ENCODE measurements at places on chromosomes 4 and X.

DNA sequence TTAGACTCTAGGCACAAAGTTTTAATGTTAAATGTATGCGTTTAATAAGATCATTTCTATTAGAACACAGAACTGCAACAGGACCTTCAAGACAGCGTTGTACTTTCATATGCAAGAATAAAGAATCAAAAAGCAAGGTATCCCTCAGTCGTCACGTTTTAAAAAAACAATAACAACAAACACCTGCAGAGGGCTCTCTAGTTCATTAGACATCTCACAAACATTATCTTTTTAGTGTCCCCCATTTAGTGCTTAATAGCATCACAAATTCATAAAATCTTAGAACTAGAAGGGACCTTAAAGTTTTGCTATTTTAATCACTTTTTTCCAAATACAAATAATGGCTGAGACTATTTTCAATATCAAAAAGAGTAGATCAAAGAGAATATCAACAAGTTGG lies 236.6 kb downstream of the DCHS2 start:
- DNase-seq: no peak

DNA sequence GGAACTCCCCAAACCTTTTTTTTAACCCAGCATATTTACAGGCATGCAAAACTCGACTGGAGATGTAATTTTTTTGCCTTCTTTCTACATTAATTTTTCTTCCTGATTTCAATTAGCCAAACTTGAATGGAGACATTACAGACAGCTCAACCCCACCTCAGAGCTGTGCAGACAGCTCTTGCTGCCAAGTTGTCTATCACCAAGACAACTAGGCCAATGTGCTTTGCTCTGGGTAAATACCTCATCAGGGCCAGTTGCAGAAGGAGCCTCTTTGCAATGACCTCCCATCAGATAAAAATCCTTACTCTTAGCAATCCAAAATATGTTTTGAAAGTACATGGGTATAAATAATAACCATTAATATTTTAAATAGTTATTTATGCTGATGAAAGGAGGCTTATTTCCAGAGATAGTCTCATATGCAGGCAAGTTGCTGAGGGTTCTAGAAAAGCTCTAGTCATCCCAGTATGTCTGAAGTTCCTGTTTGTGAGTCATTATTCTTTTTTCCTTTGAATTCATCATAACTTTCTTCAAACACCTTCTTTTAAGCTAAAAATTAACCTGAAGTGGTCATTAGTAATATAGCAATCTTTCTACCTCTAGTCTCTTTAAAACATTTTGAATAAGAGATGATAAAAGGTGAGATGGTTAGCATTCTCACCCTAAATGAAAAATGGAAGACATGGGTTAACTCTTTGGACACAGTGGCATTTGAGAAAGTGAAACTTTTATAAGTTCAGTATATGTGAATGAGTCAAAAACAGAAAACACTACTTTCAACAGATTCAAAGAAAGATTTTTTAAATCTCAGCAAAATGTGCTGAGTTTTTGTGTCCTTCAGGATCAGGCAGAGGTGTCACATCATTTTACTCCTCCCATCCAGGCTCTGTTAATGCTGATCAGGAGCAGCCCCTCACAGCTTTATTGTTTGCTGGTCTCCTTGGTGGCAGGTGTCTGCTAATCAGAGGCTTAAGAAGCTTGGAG lies 475.5 kb upstream of the FGF16 start:
- no peak for DNase-seq

- no peak for DNase-seq
Observed at GRCh38 chrX:55787063-55787462, 69.5 kb downstream of the RRAGB start.

- no peak for DNase-seq
Observed at GRCh38 chr4:7818399-7818911, 121.2 kb downstream of the AFAP1 start.

DNA sequence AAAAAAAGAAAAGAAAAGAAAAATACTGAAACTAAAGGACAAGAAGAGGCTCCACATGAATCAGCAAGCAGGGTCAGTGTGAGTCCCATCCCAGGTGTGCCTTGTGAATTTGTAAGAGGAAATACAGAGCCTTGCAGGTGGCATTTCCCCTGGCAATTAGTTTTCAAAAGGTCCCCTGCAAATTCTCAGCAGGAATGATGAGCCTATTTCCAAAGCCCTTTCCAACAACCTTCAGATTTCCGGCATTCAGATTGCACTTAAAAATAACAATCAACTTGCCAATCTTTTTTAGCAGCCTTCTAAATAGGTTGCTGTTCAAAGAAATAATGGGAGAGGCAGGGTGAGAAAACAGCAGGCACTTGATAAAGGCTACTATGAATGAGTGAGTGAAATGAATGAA lies 66.4 kb upstream of the OR13H1 start:
- DNase-seq: no peak

GRCh38 chr4:158914218-158914617 lies 145.4 kb downstream of the FNIP2 start:
- no peak for DNase-seq

GRCh38 chr4:166594326-166594946 lies 639.9 kb downstream of the SPOCK3 start:
- no peak for DNase-seq

- no peak for DNase-seq
Observed at GRCh38 chr4:95409127-95409526, 139.6 kb downstream of the UNC5C start.

DNA sequence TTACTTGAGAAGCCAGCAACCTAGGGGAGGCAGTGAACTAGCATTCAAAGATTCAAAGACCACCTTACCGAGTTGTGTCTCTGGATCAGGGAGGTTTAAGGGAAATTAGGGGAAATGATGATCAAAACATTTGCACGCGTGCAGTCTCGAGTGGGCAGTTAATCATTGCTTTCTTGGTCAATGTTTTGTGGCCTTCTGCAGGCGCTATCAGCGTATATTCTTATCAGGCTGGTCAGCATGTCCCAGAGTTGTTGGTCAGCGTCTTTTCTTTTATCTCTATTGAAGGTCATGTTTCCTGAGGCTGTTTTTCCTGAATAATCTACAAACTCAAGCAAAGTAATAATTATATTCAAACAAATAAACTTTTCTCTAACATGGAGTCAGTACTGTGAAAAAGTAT lies 84.0 kb upstream of the ZNF81 start:
- no peak for DNase-seq

DNA sequence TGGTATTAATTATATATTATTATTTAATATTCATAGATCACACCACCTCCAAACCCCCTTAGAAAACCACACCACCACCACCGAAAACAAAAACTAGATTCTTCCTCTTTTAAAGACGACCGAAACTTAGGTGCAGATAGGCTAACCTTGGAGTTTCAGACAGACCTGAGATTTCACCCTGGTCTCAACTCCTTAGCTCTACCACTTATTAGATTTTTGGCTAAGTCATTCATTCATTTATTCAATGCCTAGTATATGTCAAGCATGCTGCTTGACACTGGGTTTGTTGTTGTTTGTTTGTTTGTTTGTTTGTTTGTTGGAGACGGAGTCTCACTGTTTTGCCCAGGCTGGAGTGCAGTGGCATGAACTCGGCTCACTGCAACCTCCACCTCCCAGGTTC lies 9.5 kb upstream of the BMP2K start:
- no peak for DNase-seq

GRCh38 chrX:56788717-56789122 lies 59.7 kb downstream of the NBDY start:
- DNase-seq: no peak

DNA sequence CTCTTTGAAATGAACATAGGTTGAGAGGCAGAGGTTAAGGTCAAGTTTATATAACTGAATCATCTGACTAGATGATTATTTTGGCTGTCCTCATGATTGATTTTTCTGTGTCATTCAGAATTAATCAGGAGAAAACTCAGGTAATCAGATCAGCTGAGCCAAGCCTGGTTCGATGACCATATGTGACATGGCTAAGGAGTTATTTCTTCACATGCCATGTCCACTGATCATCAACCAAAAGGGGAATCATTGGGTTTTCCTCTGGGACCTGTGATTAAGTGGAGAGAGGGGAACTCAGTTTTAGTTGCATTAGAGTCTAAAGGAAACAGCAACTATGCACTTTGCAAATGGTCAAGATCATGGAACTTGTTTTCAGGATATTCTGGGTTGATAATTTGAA lies 20.3 kb upstream of the PACRGL start:
- no peak for DNase-seq

DNA sequence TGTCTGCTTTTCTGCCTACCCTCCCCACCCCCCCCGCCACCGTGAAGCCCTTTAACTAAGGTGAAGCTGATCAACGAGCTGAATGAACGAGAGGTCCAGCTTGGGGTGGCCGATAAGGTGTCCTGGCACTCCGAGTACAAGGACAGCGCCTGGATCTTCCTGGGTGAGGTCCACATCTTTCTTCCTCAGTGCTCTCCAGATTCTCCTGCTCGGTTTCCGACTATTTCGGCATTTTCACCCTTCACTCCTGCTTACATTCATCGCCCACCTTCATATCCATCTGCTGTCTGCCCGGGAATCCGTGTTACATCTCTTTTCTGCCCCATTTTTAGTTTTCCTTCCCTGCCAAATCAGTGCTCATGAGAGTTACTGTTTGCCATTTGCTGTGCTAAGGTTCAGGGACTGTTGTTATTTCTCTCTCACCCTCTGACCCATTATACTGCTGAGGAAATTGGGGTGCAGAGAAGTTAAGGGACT lies 459 bp downstream of the RBMX2 start:
- no peak for DNase-seq

DNA sequence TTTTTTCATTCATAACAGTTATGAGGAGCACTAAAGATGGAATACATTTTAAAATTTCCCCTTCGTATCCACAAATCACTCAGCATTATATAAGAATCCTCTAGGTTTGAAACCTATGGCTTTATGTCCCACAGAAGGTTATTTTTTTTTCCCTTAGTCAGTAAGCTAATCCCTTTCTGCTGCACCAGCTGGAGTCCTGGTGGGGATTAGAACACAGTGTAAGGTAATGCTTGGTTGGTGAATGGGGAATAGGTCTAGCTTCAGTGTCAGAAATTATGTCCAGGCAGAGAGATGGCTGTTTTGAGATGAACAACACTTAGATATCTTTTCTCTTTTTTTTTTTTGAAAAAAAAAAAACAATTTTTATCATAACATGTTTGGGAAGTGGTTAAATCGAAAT lies 116.6 kb downstream of the RASGEF1B start:
- DNase-seq: no peak

- no peak for DNase-seq
Observed at GRCh38 chrX:15903186-15903681, 48.6 kb upstream of the AP1S2 start.

GRCh38 chrX:98065151-98065550 lies 1181.4 kb downstream of the RPA4 start:
- DNase-seq: no peak

DNA sequence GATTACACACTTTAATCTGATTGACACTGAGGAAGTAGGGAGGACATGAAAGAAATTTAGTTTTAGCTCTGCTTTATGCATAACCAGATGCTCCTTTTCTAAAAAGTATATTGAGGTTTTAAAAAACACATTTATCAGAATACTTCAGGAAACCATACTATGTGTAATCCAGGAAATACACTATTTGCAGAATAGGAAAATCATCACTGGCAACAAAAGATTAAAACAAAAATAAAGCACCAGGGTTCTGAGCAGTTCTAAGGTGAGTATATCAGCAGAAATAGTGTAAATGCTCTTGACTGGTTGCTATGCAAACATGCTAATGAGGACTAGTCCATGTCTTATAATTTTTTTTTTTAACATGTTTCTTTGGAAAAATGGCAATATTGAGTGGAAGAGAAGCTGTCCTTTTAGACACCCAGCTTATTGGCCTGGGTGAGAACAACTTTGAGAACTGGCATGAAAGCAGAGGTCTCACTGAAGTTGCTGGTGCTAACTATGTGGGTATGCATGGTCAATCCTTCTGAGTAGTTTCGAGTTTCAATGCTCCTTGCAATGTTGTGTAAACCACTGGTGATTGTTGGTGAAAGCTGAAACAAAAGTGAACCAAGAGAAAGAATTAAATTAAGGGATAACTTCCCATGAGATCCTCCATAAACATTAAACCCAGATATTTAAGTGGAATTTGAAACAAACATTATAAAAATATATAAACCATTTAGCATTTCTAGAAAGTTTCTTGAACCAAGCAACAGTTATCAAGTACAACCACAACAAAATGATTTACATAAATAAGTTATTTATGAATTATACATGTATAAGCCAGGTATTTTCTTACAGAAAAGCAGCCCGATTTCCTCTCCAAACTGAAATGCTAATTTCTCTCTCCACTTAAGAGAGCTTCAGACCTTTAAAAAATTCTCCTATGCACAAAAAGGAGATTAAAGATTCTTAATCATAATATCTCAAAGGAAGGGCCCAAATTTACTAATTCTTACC lies 20.4 kb upstream of the SCD5 start:
- DNase-seq: no peak

DNA sequence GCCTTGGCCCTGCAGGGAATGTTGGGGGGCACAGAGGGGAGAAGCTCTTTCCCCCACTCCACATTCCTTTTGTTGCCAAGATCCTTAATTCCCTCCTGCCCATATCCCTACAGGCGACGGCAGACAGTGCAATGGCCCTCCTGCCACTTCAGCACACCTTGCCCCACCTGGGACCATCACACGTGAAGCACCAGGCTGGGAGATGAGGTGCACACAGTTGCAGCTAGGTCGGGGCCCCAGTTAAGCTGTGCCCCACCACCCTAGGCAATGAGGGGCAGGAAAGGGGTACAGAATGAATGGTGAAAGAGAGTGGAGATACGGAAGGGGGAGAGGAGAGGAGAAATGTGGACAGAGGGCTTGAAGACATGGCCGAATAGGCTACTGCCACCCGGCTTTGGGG lies 26.2 kb downstream of the NALF2 start:
- no peak for DNase-seq

GRCh38 chr4:544386-545105 lies 31.5 kb downstream of the TMEM271 start:
- DNase-seq: no peak

DNA sequence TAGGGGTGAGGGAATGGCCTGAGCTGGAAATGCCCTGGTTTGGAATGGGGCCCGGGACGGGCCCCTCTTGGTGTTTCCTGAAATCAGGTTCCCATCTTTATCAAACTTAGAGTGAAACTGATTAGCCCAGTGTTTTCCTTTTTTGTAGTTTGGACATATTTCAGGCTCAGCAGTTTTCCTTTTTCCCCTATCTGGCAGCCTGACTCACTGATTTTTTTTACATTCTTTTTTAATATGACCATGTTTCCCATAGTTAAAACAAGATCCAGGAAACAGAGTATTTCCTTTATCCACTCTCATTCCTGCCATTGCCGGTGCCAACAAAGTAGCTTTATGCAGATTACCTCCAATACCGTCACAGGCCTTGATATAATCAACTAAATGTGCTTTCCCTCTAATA lies 20.5 kb upstream of the C4orf17 start:
- DNase-seq: no peak

DNA sequence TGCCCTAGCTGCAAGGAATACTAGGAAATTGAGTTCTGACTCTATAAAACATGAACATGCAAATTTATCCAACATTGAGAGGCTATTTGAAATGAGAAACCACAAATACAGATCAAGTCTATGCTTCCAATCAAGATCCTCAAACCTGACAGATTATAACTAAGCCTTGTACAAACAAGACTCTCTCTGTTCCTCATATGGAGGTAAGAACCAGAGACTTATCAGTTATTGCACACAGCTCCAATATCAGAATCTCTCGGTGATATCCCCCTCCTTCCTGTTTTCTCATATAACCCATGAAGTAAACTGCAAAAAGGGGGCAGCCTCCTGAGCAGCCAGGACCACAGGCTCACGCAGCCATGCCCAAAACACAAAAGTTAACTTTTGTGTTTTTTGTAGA lies 36.5 kb downstream of the FBXW7 start:
- no peak for DNase-seq

- DNase-seq: no peak
Observed at GRCh38 chr4:35684755-35685154, 559.6 kb downstream of the ARAP2 start.

GRCh38 chr4:15031993-15032675 lies 29.9 kb downstream of the CPEB2 start:
- DNase-seq: no peak

Data from activated CD8-positive, alpha-beta memory T cell treated with anti-CD3 and anti-CD28 coated beads for 4 hours (primary cell).